ENCODE measurements at places on chromosomes 12 and 14.

DNA sequence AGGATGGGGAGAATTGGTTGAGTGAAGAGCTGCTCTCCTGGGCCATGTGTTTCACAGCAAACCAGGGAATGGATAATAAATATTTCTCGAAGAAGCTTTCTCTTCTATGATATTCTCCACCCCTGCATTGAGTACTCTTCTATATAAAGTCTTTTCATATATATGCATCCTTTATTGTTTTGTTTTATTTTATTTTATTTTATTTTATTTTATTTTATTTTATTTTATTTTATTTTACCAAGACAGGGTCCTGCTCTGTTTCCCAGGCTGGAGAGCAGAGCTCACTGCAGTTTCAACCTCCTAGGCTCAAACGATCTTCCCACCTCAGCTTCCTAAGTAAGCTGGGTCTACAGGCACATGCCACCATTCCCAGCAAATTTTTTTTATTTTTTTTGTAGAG, 85.8 kb downstream of the SCN8A start:
- DNase-seq: no peak

DNA sequence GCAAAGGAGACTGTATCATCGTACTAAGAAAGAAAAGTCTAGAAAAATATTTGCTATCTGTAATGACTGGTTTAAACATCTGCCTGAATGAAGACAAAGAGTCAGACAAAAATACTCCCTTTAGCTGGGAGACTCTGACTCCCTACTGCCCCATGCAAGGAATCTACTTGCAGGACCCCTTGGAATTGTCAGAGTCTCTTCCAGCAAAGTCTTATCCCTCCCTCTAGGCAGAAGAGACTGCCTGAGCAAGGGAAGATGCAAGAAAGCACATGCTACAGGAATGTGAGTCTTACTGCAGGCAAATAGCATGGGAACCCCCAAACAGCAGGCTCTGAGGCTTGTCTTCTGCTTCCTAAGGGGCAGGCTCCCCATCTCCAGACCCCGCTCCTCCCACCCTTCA, 154.0 kb downstream of the KCNA5 start:
- no peak for DNase-seq

- no peak for DNase-seq
Measured at GRCh38 chr12:28121433-28121832, 68.8 kb upstream of the CCDC91 start.

- DNase-seq: no peak
Measured at GRCh38 chr12:5396541-5396940, 35.4 kb upstream of the NTF3 start.

GRCh38 chr14:62776300-62776699, 269.0 kb downstream of the KCNH5 start:
- no peak for DNase-seq

DNA sequence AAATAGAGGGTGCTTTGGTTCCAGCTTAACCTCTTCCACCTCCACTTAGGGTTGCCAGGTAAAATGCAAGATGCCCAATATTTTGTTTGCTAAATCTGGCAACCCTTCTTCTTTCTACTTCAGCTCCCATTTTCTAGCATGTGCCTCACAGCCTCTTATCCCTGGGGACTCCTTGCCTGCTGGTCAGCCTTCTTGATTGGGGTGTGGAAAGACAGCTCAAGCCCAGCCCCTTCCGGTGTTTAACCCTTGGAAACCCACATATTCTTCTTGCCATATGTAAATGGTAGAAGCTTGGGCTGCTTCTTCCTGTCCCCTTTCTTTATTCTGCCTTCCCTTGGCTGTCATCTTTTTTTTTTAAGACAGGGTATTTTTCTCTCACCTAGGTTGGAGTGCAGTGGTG, 5.7 kb downstream of the SPIC start:
- DNase-seq: no peak

GRCh38 chr14:54803396-54803795, 99.2 kb downstream of the GCH1 start:
- no peak for DNase-seq

DNA sequence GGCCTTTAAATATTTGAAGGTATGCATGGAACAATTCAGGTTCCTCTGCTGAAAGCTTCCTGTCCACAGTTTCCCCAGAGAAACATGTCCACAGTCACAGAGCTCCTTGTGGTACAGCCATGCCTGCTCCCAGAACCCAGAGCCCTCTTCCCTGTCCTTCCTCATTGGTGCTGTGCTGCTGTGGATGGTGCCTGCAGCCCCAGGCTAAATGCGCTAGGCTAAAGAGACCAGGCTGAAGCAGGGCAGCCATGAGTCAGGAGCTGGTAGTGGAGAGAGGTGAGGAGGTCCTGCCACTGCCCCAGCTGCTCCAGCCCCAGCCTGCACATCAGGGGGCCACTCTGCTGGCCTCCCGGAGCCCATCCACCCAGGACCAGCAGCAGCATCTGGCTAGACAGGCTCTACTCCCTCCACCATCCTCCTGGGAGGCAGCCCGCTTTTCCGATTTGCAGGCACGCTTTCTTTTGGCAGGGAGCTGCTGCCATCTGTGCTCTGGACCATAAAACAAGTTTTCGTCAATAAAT, 65.4 kb upstream of the DDX11 start:
- DNase-seq: no peak

DNA sequence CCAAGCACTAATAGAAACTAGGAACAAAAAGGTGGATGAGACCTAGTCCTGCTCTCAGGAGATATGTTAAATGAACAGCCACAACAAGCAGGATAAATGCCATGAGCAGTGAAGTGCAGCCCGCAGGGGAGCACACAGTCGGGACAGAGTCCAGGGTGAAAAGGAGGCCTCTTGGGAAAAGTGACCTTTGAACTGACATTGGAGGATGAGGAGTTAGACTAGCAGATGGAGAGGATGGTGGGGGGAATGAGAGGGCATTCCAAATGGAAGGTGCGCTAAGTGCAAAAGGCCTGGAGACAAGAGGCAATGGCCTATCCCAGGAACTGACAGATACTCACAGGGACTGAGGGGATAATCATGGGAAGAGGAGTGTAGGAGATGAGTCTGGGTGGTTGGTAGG, 4.5 kb downstream of the OS9 start:
- no peak for DNase-seq

DNA sequence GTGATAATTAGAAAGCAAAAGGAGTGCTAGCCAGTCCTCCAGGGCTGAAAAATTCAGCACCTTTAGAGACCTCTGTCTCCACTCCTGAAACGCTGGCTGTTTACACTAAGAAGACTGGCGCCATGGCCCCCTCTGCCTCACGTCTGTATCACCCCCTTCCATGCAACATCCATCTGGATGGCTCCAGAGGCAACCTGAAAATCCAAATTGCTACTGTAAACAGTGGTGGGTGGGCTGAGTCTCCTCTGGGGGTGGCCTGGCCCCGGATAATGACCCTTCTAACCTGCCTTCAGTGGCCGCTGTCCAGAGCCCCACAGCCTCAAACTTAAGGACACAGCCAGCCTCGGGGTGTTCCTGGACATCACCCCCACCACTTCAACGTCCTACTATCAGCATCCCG, 1.4 kb downstream of the PRKD1 start:
- DNase-seq: no peak

GRCh38 chr12:131242741-131243496, 289.2 kb downstream of the ADGRD1 start:
- DNase-seq: no peak

DNA sequence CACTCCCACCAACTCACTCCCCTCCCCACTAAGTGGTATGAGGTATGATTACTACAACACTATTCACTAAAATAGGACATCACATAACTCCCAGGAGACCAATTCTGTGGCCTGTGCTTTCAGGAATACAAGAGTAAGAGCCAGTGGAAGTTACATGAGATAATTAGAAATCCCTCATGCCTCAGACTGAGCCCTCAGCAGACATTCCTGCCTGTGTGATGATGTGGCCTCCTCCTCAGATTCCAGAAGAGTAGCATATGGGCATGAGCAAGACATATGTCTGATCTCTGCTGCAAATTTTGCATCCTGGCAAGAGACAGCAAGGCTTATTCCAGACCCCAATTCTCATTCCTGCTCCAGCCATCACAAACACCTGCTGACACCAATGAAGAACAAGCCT, 46.0 kb upstream of the BMP4 start:
- DNase-seq: no peak

- no peak for DNase-seq
Measured at GRCh38 chr12:2553388-2554126, 241.2 kb upstream of the FKBP4 start.

- no peak for DNase-seq
Measured at GRCh38 chr14:77613201-77613600, 3.2 kb downstream of the SPTLC2 start.

- no peak for DNase-seq
Measured at GRCh38 chr14:97942921-97943320, 1145.7 kb downstream of the VRK1 start.

GRCh38 chr12:109586385-109587296, 13.0 kb downstream of the MVK start:
- peak; percentile 67 for DNase-seq

GRCh38 chr12:28963554-28963953, 185.5 kb upstream of the FAR2 start:
- no peak for DNase-seq

DNA sequence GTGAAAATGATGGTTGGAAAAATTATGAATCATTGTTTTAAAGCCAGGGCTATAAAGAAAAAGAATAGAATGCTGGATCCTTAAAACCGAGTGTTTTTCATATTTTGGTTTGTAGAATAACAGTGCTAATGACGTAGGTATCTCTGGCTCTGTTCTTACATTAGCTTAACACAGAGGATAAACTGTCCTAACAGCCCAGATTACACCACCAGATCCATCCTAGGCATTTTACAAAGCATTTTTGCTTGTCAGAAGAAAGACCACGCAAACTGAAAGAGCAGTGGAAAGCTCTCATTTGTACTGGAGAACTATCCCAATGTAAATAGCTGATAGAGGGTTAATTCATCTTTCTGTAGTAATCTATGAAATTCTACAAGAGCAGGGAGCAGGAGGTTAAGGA, 13.6 kb downstream of the IFT81 start:
- no peak for DNase-seq

- DNase-seq: peak; percentile 45
Measured at GRCh38 chr14:104864267-104865080, 594 bp upstream of the CEP170B start.

DNA sequence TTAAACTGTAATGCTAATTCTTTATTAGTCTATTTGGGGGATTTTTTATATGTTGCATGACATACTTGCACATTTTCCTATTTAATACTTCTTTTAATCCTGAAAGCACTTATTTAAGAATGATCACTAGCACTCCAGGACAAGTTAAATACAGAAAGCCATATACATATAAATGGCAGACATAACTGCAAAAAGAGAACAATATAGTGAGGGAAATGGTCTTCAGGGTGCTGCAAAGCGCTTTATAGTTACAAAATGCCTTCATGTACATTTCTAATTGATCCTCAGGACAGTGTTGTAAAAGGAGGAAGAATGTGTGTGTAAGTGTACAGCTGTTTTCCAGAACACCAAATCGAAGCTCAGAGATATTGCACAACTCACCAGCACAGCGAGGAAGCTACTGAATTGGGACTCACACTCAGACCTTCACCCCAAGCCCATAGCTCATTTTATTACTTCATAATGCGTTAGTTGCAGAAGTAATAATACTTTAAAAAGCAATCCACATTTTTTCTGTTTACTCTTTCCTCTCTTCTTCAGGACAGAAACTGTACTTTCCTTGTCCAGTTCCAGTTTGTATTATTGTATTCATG, 428.2 kb downstream of the RAD51B start:
- DNase-seq: no peak

DNA sequence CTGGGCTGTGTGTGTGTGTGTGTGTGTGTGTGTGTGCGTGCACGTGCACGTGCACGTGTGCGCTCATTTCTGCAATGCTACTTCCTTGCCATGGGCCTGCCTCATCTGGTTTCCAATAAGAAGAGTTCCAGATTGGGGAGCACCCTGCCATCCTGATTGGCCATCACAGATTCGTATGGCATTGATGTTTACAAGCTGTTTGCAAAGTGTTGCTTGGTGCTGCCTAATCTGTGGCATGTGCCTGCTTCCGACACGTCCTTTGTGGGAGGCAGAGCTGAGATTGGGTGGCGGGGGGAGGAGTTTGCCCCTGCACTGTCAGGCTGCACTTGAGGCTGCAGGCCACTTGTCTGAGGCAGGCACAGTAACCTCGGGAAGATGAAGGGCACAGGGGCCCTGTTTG, 39.2 kb downstream of the SAMD4A start:
- DNase-seq: no peak

- DNase-seq: no peak
Measured at GRCh38 chr12:107282628-107283027, 189.3 kb upstream of the CRY1 start.

GRCh38 chr12:108268397-108268796, 70.7 kb downstream of the CMKLR1 start:
- DNase-seq: no peak

GRCh38 chr14:88424573-88424972, 39.1 kb downstream of the SPATA7 start:
- DNase-seq: no peak

DNA sequence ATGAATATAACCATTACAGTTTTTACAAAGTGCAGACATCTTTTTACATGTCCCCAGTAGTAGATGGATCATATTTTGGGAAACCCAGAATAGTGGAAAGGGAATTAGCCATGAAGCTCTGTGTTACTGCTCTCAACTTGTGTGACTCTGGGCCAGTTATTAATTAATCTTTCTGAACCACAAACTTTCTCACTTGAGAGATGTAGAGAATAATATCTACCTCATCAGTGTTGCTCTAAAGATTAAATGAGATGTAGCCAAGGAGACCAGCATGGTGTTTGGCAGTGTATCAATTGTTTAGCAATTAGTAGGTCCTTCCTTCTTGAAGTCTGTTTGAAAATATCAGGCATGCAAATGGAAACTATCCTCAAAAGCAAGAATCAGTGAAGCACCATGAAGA, 169.2 kb downstream of the TMTC2 start:
- DNase-seq: no peak

DNA sequence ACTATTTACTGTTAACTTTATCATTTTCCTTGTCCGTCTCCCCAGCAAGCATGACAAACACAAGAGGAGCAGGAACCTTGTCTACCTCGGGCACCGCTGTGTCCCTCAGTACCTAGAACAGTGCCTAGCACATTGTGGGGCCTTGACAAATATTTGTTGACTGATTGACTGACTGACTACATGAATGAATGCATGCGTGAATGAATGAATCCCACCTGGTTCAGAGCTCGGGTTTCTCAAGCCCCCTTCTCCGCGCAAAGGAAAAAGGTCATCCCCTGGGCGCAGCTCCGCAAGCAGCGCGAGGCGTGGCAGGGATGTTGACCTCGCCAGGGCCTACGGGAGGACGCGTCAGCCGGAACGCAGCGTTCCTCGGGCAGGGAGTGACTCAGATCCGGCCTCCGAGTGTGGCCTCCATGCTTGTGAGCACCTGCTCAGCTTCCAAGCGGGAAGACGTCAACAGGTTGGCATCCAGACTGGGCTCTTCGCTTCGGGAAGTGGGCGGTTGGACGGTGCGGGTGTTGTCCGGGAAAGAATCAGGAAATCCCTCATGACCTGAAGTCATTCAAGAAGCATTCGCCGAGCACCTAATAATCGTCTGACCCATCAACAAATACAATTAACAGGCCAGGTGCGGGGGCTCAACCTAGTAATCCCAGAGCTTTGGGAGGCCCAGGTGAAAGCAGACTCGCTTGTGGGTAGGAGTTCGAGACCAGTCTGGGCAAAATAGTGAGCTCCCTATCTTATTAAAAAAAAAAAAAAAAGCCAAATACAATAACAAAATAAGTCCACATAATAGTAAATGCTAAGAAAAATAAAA, 13.9 kb upstream of the UBC start:
- DNase-seq: no peak

- no peak for DNase-seq
Measured at GRCh38 chr12:4006743-4007142, 133.5 kb upstream of the PARP11 start.
